Fibroblast of villous mesenchyme (primary cell): ENCODE measurements at places on chromosomes 16 and 17. TPM values are rescaled to one million over a fixed set of nuclear protein-coding genes. Genes with fewer than 3 reads are reported as not detected.

Gene HSPB9
- total RNA-seq = not detected in 2 replicates

Gene POLDIP2
- 85.5 and 88.9 TPM in 2 replicates for total RNA-seq

DNA sequence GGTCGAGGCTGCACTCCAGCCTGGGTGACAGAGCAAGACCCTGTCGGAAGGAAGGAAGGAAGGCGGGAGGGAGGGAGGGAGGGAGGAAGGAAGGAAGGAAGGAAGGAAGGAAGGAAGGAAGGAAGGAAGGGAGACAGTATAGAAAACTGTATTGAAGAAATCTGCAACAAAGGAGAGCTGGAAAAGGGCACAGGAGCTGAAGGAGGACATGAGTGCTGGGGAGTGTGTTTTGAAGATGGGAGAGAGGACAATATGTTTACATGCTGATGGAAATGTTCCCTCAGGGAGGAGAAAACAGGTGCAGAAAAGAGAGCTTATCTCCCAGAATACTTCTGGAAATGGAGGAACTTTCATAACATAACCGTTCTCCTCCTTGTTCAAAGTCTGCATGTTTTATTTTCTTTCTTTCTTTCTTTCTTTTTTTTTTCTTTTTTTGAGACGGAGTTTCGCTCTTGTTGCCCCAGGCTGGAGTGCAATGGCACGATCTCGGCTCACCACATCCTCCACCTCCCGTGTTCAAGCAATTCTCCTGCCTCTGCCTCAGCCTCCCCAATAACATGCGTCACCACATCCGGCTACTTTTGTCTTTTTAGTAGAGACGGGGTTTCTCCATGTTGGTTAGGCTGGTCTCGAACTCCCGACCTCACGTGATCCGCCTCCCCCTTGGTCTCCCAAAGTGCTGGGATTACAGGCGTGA lies 2.7 kb upstream of the HAP1 start:
- no peak for DNase-seq

GRCh38 chr16:86951831-86952598 lies 365.2 kb downstream of the C16orf95 start:
- peak; percentile 86 for DNase-seq

- DNase-seq = peak; percentile 71
Observed at GRCh38 chr17:72134608-72135394, 14.0 kb downstream of the SOX9 start.

DNA sequence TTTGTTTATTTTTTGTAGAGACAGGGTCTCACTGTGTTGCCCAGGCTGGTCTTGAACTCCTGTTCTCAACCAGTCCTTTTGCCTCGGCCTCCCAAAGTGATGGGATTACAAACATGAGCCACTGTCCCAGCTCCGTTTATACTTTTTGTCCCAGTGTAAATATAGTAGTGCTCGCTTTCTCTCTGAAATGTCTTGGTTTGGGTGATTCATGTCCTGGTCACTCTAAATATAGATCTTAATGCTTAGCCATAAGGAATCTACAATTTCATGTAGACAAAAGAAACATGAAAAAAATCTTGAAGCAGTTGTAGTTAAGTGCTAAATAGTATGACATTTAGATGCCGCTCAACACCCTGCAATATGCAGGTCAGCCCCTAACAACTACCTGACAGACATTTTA lies 126.9 kb downstream of the KATNIP start:
- no peak for DNase-seq
